Fibroblast of skin of right quadriceps (primary cell): ENCODE measurements at places on chromosomes 2 and 18.
A peak's percentile ranks its signal among the peaks of the same experiment; 100 is the strongest.

GRCh38 chr2:150944315-150944714 is 317.3 kb downstream of the RBM43 start:
- DNase-seq = no peak

GRCh38 chr2:64498438-64498837 is 25.7 kb upstream of the AFTPH start:
- DNase-seq = no peak

DNA sequence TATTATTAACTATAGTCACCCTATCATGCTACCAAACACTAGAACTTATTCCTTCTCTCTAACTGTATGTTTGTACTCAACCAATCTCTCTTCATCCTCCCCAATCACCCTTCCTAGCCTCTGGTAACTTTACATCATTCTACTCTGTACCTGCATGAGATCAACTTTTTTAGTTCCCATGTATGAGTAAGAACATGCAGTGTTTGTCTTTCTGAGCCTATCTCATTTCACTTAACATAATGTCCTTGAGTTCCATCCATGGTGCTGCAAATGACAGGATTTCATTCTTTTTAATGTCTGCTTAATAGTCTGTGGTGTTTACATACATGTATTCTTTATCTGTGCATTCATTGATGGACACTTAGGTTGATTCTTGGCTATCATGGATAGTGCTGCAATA is 108.9 kb upstream of the RFX8 start:
- DNase-seq = no peak

DNA sequence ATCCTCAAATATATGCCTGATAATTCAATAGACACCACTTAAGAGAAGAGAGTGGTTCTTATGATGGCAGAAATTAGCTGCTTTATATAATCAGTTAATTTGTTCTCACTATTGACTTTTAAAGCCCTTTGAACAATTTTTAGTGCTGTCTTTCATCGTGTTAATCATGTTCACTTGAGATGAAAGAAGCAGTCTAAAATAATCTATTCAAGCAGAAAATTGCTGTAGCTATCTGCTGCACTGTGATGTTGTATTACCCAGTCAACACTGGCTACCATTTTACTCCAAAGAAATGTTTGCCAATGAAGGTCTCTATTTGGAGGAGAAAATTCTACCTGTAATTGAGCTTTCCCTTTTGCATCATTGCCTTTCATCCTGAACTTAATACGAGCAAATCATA is 459.8 kb upstream of the FSIP2 start:
- DNase-seq = no peak

- DNase-seq = no peak
Observed at GRCh38 chr2:100248044-100248330, 74.3 kb downstream of the LONRF2 start.

- no peak for DNase-seq
Observed at GRCh38 chr2:176540995-176541394, 271.8 kb downstream of the MTX2 start.

DNA sequence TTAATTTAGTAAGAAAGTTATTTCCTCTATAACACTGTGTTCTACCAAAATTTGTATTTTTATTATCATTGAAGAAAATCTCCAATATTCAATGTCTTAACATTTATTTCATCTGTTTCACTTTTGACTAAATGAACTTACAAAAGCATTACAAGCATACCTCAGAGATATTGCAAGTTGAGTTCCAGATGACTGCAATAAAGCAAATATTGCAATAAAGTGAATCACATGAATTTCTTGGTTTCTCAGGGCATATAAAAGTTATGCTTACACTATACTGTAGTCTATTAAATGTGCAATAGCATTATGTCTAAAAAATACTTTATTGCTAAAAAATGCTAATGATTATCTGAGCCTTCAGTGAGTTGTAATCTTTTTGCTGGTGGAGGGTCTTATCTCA is 78.3 kb downstream of the TTC32 start:
- no peak for DNase-seq

GRCh38 chr2:96353032-96353561 is 17.5 kb downstream of the NCAPH start:
- DNase-seq = peak; percentile 46
